Fibroblast of pulmonary artery (primary cell): ENCODE measurements at places on chromosomes 13 and 19.

- no peak for DNase-seq
Measured at GRCh38 chr19:30519607-30520205, 147.5 kb downstream of the ZNF536 start.

- peak; percentile 87 for DNase-seq
Measured at GRCh38 chr13:33355201-33355895, 69.8 kb upstream of the STARD13 start.

DNA sequence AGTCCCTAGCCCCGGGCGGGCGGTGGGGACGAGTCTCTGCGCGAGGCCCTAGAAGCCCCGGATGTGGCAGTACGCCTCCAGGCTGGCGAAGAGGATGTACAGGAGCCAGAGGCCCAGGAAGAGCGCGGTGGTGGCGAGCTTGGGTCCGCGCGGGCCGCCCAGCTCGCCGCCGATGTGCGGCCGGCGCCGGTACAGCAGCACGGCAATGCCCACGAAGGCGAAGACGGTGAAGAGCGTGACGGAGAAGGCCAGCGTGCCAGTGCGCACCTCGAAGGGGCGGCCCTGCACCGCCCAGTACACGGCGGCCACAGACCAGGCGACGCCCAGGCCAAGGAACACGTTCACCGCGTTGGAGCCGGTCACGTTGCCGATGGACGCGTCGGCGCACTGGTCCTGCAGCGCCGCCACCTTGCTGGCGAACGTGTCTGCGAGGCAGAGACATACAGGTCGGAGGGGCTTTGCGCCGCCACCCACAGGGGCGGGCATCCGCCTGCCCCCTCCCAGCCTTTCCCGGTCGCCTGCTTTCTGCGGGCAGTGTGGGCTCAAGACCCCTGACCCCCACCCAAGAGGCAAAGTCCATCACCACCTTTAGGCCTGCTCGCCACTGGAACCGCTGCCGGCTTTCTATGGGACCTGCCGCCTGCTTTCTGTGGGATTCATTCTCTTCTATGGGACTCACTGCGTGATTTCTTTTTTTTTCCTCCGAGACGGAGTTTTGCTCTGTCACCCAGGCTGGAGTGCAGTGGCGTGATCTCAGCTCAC, 10.9 kb upstream of the MEIS3 start:
- DNase-seq, result peak; percentile 51

- DNase-seq, result no peak
Measured at GRCh38 chr19:46384396-46384795, 29.0 kb downstream of the CCDC8 start.

- DNase-seq, result no peak
Measured at GRCh38 chr19:37981785-37982475, 74.9 kb downstream of the SIPA1L3 start.

DNA sequence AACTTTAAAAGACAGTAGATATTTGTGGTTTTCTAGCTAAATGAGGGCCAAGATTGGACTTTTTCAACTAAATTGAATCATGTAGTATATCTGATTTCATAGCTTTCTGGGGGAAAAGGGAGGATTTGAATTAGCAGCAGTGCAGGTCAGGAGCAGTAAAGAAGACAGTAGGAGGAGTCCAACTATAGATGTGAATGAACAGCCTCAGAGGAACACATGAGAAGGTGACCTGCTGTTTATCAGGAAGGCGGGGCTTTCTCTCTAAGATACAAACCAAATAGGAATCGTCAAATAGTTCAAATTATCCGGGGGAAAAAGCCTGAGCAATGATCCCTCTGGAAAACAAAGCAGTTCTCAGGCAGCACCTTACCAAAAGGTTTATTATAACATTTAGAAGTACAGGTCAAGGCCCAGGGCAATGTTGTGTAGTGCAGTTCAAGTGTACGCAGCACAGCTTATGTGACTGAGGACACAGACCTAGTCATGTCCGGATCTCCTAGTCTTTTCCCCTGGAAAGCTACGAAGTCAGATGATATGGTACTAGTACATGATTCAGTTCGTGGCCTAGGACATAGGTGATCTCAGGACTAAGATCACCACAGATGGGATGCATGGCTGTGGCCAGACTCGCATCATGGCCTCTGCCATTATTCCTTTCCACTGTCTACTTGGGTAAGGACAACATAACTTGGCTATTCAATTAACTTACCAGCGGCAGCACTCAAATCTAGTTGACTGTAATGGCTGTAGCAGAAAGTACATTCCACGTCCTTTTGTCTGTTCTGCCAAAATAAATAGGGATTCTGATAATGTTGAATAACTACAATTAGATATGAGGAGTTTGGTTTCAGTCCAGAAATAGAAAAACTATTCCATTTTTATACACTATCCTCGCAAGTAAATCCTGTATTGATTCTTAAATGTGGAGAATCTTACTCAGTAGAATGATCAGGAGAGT, 40.3 kb downstream of the MPHOSPH8 start:
- peak; percentile 38 for DNase-seq

GRCh38 chr13:40758811-40759210, 12.2 kb downstream of the MRPS31 start:
- no peak for DNase-seq

GRCh38 chr19:36267061-36267845, 52.3 kb downstream of the ZNF146 start:
- DNase-seq, result no peak

DNA sequence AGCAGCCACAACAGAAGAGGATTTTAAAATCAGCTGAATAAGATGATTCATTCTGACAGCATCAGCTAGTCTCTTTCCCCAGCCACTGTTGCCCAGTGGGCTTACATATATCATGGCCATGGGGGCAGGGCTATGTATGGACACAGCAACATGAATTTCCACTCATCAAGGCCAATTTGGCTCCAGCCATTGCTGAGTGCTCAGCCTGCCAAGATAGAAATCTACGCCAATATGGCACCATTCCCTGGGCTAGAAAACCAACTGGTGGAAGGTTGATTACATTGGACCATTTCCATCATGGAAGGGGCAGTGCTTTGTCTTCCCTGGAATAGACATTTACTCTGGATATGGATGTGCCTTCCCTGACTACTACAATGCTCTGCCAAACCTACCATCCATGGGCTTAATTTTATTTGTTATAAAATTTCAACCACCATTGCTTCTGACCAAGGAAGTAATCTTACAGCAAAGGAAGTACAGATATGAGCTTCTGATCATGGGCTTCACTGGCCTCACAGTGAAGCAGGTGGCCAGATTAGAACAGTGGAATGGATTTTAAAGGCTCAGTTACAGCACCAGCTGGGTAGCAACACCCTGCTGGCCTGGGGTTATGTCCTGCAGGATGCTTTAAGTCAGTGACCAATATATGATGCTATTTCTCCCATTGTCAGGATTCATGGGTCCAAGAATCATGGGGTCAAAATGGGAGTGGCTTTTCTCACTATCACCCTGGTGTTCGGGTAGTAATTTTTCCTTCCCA, 9.8 kb upstream of the ALOX5AP start:
- no peak for DNase-seq

GRCh38 chr19:12137221-12137940, 2.8 kb downstream of the ZNF20 start:
- DNase-seq, result no peak

DNA sequence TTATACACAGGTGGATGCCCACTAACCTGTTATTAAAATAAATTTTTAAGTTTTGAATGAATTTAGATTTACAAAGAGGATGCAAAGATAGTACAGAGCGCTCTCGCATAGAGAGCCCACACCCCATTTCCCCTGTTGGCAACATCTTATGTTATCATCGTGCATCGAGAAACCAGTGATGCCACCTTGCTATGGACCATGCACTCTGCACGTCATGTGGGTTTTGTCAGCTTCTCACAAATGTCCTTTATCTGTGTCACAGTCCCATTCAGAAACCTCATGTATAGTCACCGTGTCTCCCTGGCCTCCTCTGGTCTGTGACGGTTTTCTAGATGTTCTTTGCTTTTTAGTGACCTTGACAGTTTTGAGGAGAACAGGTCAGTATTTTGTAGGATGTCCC, 60.0 kb downstream of the ING1 start:
- DNase-seq, result no peak

DNA sequence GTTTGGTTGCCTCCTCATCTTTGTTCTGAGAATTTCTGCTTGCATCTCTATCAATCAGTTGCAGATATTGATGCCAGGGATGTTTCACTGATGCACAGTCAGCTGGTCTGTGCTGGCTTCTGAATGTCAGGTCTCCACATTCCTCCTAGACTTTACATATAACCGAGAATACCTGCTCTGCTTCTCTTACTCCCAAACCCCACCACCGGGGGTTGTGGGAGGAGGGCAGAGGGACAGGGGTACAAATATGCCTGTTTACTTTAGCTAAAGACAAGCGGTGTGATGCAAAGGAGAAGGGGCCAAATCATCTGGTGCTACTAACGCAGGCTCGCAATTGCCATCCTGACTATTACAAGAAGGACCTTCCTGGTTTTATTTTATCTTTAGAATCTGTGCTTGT, 17.4 kb upstream of the KLHL1 start:
- no peak for DNase-seq

DNA sequence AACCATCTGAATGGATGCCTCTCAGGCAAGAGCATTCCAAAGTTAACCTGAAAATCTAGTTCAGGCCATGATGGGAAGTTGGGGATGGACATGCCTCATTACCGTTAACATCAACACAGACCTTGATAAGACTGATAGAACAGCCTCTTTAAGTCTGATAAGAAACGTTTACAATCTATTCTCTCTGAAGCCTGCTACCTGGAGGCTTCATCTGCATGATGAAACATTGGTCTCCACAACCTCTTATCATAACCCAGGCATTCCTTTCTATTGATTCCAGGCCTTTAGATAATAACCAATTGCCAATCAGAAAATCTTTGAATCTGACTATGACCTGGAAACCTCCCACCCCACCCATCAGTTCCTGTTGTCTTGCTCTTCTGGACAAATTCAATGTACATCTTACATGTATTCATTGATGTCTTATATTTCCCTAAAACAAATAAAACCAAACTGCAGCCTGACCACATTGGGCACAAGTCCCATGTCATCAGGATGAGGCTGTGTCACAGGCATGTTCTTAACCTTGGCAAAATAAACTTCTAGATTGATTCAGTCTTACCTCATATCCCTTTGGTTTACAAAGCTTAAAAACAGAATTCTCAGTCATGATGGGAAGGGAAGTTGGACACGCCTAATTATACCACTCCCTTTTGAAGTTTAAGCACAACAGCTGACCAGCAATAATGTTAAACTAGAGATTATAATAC, 843.8 kb upstream of the SPRY2 start:
- no peak for DNase-seq

- peak; percentile 31 for DNase-seq
Measured at GRCh38 chr19:42191855-42192254, 25.6 kb downstream of the DEDD2 start.

DNA sequence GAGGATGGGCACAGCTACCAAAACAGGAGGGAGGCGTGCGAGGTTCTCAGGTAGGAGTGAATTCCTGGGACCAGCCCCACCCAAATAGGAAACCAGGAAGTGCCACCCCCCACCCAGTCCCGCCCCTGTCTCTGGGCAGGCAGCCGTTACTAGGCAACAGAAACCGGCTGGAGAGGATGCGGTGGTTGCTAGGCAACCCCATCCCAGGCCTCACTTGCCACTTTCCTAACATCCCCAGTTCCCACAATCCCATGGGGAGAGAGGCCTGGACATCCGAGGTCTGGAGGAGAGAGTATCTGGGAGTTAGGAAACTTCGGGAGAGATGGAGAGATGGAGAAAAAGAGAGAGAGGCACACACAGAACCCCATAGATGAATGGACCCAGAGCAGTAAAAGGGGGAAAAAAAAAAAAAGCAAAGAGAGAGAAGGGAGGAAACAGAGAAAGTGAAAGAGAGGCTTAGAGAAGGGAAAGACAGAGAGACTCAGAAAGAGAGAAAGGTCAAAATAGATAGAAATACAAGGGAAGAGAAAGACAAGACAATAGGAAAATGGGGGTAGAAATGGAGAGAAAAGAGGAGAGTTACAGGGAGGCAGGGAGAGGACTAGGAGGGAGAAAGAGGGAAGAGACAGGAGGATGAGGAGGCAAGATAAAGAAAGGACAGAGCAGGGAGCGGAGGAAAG, 3.8 kb downstream of the GRIK5 start:
- peak; percentile 10 for DNase-seq

- peak; percentile 86 for DNase-seq
Measured at GRCh38 chr13:37747071-37747612, 122.4 kb downstream of the TRPC4 start.

DNA sequence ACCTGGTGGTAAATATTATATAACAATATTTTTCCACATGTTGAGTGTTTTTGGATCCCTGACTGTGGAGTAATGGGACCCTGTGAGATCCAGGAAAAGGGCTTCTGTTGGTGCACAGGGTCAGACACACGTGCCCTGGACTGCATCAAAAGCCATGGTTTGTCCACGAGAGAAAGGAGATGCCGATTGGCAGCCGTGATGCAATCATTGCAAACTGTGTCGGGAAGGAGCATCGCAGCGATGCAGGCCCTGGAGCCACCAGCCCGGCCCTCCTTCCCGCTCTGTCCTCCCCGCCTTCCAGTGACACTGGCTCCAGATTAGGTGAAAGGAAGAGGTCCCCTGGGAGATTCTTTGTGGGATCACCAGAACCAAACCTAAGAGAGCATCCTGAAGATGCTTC, 9.1 kb downstream of the COL4A2 start:
- DNase-seq, result no peak

DNA sequence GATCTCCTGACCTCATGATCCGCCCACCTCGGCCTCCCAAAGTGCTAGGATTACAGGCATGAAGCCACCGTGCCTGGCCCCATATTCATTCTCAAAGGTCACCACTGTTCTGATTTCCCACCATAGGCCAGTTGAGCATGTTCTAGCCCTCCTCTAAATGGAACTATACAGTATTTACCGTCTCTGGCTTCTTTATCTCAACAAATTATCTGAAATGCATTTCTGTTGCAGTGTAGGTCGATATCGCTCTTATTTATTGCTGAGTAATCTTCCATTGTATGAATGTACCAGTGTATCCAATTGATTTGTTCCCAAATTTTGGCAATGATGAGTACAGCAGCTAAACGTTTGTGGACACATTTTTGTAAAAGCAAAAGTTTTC, 15.4 kb downstream of the SLC1A5 start:
- no peak for DNase-seq
